ENCODE measurements at places on chromosomes 1 and 21. TPM values are rescaled to one million over a fixed set of nuclear protein-coding genes. Genes with fewer than 3 reads are reported as not detected.

Gene DNAJC28
- 0.28 TPM for total RNA-seq

Gene RNF115
- total RNA-seq, result 14.7 TPM

Gene XCL2
- total RNA-seq, result not detected

Gene NCF2
- total RNA-seq, result 2.7 TPM

Gene TNFRSF1B
- 0.53 TPM for total RNA-seq

Gene NECTIN4
- 1.6 TPM for total RNA-seq

Gene HMGN1
- 164 TPM for total RNA-seq

Gene CYP4B1
- total RNA-seq, result not detected

Gene INKA2
- 2.3 TPM for total RNA-seq

Gene CR1L
- not detected for total RNA-seq

Gene HENMT1
- 5.8 TPM for total RNA-seq

Gene MAP7D1
- 267 TPM for total RNA-seq

Gene GNAT2
- 0.08 TPM for total RNA-seq

Gene SFT2D2
- 19.9 TPM for total RNA-seq

Gene UBE2Q1
- 66.0 TPM for total RNA-seq

Gene DCDC2B
- total RNA-seq, result not detected

Gene RBM11
- total RNA-seq, result not detected

Gene RSPH1
- total RNA-seq, result 0.55 TPM

Gene ANXA9
- 1.2 TPM for total RNA-seq

Gene OR10J1
- not detected for total RNA-seq

Gene PGLYRP3
- not detected for total RNA-seq

Gene LIX1L
- total RNA-seq, result 15.9 TPM

Gene SLC44A5
- 0.04 TPM for total RNA-seq

Gene LCE1D
- total RNA-seq, result not detected

Gene ZNF593OS
- not detected for total RNA-seq

Gene IQGAP3
- 17.9 TPM for total RNA-seq

Gene STUM
- not detected for total RNA-seq

Gene MPZL1
- total RNA-seq, result 139 TPM

Gene SPSB1
- total RNA-seq, result 34.1 TPM

Gene DRAM2
- total RNA-seq, result 19.1 TPM

Gene PLPP3
- 19.7 TPM for total RNA-seq

Gene LIN9
- total RNA-seq, result 8.0 TPM
